T-cell (primary cell): ENCODE measurements at places on chromosomes 4 and X.

- peaks cover 12% of the 10 kb centered on the region for H3K4me1 ChIP-seq
- H3K27ac ChIP-seq = no peak overlapping the region
- DNase-seq = no peak
Measured at GRCh38 chr4:110636680-110637407, 14.0 kb upstream of the PITX2 start.

- no peaks in the 10 kb centered on the region for H3K27me3 ChIP-seq
- no peak for DNase-seq
- no peak overlapping the region for H3K4me3 ChIP-seq
- H3K27ac ChIP-seq = no peak overlapping the region
- H3K36me3 ChIP-seq = no peaks in the 10 kb centered on the region
Measured at GRCh38 chr4:66045913-66046312, 375.6 kb upstream of the EPHA5 start.

DNA sequence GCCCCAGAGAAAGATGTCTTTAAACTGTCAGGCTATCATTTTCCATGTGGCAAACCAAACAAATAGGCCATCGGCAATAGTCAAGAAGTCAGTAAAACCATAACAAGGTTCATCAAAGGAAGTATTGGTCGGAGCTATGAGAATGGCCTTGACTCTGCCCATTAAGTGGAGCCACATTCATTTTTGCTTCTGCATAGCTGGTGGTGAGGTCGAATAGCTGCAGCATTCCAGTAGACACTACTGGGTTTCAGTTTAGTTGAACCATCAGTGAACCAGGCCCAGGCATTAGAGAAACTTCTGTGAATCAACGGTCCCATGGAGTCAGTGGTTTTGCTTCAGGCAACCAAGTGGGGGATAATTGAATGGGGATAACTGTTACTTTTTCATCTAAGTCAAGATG is 92.0 kb upstream of the MED14 start:
- no peak overlapping the region for H3K27ac ChIP-seq
- no peak for DNase-seq
- H3K4me3 ChIP-seq = no peak overlapping the region

- H3K27ac ChIP-seq = no peak overlapping the region
- peaks cover 2% of the 10 kb centered on the region for H3K27me3 ChIP-seq
- H3K4me3 ChIP-seq = no peak overlapping the region
- no peak for DNase-seq
- H3K4me1 ChIP-seq = no peaks in the 10 kb centered on the region
Measured at GRCh38 chr4:69974631-69975030, 9.1 kb upstream of the CSN2 start.

GRCh38 chr4:16158504-16158852 is 67.8 kb downstream of the TAPT1 start:
- DNase-seq = no peak
- H3K36me3 ChIP-seq = peaks cover 7% of the 10 kb centered on the region
- no peak overlapping the region for H3K4me3 ChIP-seq
- H3K27ac ChIP-seq = no peak overlapping the region

GRCh38 chr4:83378419-83378818 is 43.8 kb upstream of the HPSE start:
- no peaks in the 10 kb centered on the region for H3K36me3 ChIP-seq
- no peaks in the 10 kb centered on the region for H3K4me1 ChIP-seq
- H3K27me3 ChIP-seq = no peaks in the 10 kb centered on the region
- no peak overlapping the region for H3K27ac ChIP-seq
- DNase-seq = no peak

- H3K27me3 ChIP-seq = no peaks in the 10 kb centered on the region
- no peak for DNase-seq
- no peak overlapping the region for H3K4me3 ChIP-seq
- H3K27ac ChIP-seq = no peak overlapping the region
- no peaks in the 10 kb centered on the region for H3K36me3 ChIP-seq
Measured at GRCh38 chr4:104989371-104989770, 157.3 kb upstream of the TET2 start.

DNA sequence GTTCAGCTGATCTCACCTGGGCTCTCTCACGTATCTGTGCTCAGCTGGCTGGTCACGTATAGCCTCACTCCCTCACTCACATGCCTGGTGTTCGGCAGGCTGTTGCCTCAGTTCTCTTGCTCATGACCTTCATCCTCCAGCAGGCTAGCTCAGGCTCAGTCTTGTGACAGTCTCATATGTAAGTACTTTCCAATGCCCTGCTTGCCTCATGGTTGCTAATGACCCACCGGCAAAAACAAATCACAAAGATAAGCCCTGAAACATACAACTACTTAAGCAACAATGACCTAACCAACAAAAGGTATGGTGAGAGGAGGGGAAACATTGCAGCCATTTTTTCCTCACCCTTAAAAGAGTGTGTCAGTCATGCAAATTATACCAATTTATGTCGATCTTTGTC is 25.0 kb downstream of the MEPE start:
- no peaks in the 10 kb centered on the region for H3K36me3 ChIP-seq
- no peak for DNase-seq
- no peaks in the 10 kb centered on the region for H3K27me3 ChIP-seq
- no peak overlapping the region for H3K27ac ChIP-seq

- H3K4me3 ChIP-seq = no peak overlapping the region
- H3K36me3 ChIP-seq = no peaks in the 10 kb centered on the region
- H3K27ac ChIP-seq = no peak overlapping the region
- DNase-seq = no peak
- H3K27me3 ChIP-seq = no peaks in the 10 kb centered on the region
Measured at GRCh38 chrX:16855363-16856075, 14.6 kb downstream of the RBBP7 start.

- H3K4me1 ChIP-seq = no peaks in the 10 kb centered on the region
- H3K27me3 ChIP-seq = no peaks in the 10 kb centered on the region
- no peak overlapping the region for H3K4me3 ChIP-seq
- DNase-seq = no peak
Measured at GRCh38 chrX:105695451-105695850, 126.9 kb upstream of the NRK start.

DNA sequence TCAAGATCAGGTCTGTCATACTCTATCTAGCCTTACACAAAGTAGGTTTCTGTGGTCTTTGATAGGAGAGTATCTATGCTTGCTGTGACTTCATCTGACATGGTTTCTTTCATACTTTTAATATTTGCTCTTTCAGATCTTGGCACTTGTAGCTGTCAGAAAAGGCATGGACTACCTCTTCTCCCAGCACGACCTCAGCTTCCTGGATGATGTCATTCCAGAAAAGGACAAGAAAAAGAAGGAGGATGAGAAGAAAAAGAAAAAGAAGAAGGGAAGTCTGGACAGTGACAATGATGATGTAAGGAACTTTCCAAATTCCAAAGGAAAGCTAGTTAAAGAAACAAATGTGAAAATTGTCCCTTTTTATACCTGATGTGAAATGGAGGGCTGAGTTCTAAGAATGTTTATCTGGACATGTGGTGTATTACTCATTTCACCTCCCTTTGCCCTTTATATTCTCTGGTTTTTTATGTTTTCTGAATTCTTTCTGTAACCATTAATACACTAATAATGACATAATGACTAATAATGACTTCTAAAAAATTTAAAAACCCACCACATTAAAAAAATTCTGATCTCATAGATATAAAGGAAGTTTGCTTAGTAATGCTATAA is 221.2 kb downstream of the SLC4A4 start:
- H3K27me3 ChIP-seq = no peaks in the 10 kb centered on the region
- no peaks in the 10 kb centered on the region for H3K4me1 ChIP-seq
- no peak overlapping the region for H3K27ac ChIP-seq
- no peak overlapping the region for H3K4me3 ChIP-seq

GRCh38 chr4:14928035-14928434 is 74.2 kb upstream of the CPEB2 start:
- H3K27ac ChIP-seq = no peak overlapping the region

GRCh38 chrX:110159865-110160264 is 157.0 kb downstream of the TMEM164 start:
- H3K4me3 ChIP-seq = no peak overlapping the region
- peaks cover 3% of the 10 kb centered on the region for H3K4me1 ChIP-seq
- no peaks in the 10 kb centered on the region for H3K27me3 ChIP-seq
- no peaks in the 10 kb centered on the region for H3K36me3 ChIP-seq

DNA sequence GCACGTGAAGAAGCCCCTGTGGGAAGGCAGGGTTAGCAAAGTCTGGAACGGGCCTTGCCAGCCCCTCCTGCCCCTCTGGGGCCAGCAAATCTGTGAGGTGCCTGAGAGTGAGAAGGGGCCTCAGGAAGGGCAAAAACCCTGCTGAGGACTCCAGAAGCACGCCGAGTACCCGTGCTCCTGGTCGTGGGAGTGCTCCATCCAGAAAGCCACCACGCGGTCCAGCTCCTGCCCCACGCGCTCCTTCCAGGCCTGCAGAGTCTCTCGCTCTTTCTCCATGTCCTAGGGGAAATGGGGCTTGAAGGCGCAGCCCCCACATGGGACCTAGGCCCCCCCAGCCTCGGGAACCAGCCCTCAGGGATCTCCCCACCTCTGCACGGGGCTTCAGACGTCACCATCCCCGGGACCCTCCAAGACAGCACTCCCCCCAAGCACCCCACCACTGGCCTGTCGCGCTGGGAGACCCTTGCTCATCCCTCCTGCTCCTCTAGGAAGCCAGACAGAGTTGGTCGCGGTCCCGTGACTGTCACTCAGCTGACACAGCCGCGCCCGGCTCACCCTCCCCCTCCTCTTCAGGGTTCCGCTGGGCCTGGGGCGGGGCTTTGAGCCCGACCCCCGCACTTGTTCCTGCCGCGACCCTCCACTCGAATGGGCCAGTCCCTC is at the start of gene RENBP:
Gene RENBP (minus strand): TSS at position 504 of the 660 bp plus-strand sequence. CDS start 33 bp downstream, at position 471.
- peak within 1 kb of the TSS; percentile 53 for H3K4me3 ChIP-seq
- no peak for DNase-seq
- H3K27ac ChIP-seq = no peak within 1 kb of the TSS
- no peaks in the 10 kb centered on the region for H3K27me3 ChIP-seq
- H3K4me1 ChIP-seq = peaks cover 5% of the 10 kb centered on the region
